ENCODE measurements at places on chromosomes 7 and 10.

GRCh38 chr10:89055159-89055558 is 64.6 kb downstream of the FAS start:
- DNase-seq, result no peak

- no peak for DNase-seq
Observed at GRCh38 chr7:31478721-31479120, 35.2 kb upstream of the ITPRID1 start.

DNA sequence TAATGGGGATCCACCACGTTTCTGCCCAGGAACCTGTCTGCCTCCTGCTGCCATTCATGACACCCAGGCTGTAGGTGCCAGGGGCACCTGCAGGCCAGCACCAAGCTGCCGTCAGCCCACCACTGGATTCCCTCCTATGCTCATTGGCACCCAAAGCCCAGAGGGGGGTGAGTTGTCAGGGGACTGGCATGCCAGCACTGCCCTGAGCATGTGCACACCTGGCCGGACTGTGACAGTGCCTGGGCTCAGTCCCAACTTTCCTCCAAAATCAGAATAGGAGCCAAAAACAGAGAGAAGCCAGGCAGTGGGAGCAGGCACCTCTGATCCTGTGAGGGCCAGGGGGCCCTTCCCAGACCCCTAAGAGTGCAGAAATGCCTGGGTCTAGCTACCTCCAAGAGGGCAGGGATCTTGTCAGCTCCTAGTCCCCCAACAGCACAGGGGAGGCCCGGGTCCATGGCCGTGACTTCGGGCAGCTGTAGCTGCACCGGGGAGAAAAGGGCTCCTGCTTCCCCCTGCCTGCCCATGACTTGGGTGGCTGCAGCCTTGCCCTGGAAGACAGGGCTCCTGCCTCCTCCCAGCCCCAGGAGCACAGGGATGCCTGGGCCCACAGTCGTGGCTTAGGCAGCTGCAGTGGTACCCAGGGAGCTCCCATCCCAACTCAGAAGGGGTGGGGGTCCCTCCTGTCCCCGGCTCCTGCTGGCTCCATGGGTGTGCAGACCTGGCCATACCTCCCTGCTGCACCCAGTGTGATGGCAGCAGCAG is 249.8 kb upstream of the DKK1 start:
- no peak for DNase-seq

- no peak for DNase-seq
Observed at GRCh38 chr10:6674291-6674690, 94.2 kb upstream of the PRKCQ start.

DNA sequence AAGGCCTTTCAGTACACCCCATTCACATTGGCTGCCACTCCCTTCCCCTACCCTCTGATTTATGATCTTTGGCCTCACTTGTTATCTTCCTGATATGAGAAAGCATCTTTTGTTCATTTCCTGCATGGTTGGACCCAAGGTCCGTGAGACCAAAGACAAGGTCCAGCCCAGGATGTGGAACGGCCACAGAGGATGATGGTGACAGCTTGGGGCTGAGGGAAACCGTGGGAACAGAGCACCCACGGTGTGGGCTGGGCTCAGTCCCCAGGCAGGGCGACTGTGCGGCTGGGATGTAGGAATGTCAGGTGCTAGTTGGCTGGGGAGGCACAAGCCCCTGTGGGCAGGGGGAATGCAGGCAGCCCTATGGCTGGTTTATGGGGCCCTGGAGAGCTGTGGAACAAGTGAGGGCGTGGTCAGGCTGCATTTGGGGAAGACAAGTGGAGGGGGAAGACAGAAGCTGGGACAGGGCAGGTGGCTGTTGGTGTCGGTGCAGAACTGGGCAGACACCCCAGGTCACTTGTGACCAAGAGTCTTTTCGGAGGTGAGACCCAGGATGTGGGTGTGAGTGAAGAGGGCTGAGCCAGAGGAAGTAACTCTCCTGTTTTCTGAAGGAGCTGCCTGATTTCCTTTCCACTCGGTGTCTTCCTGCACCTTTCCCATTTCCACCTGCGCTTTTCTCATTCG is 51.7 kb upstream of the IGFBP3 start:
- no peak for DNase-seq

DNA sequence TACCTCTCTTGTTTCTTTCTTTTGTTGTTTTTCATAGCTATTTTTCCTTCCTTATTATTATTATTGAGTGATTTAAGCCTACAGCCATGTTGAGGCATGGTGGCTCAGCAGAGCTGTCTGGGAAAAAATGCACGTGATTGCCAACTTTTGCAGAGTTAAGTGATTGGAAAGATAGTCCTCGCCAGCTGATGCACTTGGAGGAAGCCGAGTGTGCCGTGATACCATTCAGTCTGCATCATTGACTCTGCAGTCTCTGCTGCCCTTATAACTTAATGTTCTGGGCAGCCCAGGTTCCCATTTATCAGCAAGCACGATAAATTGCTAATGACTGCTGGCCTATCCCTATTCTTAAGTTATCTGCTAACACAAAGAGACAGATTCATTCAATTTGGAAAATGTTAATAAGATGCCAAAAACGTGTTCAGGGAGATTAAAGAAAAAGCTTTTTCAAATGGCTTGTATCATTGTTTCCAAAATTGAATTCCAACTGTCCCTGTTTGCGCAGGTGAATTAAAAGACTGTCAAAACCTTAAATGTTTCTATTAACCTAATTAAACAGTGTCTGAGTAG is 232.9 kb upstream of the NPY start:
- DNase-seq, result no peak

DNA sequence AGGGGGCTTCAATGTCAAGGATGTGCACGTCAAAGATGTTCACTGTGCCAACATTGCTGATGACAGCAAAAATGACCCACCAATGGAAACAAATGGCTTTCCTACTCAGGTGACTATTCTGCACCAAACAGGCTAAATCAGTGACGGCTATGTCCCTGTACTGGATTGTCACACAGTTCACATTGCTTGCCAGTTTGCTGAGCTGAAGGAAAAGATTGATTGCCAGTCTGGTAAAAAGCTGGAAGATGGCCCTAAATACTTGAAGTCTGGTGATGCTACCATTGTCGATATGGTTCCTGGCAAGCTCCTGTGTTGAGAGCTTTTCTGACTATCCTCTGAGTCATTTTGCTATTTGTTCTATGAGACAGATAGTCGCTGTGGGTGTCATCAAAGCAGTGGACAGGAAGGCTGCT is 202.2 kb upstream of the ETV1 start:
- no peak for DNase-seq

GRCh38 chr10:4781955-4782354 is 44.1 kb upstream of the AKR1E2 start:
- DNase-seq, result no peak

DNA sequence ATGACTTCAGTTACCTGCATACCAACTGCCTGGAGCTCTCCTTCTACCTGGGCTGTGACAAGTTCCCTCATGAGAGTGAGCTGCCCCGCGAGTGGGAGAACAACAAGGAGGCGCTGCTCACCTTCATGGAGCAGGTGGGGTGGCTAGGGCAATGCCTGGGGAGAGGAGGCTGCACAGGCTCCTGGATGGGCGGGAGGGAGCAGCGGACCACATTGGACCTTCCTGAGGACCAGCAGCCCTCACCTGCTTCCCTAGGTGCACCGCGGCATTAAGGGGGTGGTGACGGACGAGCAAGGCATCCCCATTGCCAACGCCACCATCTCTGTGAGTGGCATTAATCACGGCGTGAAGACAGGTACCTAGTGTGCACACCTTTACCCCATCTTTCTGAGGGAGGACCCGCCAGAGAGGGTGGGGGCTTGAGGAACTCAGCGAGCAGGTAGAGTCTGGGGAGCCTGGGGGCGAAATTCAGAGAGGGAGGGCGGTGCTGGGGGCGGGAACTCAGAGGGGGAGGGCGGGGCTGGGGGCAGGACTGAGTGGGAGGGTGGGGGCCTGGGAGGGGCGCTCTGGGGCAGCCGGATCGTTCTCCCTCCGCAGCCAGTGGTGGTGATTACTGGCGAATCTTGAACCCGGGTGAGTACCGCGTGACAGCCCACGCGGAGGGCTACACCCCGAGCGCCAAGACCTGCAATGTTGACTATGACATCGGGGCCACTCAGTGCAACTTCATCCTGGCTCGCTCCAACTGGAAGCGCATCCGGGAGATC is 9.0 kb downstream of the AEBP1 start:
- no peak for DNase-seq

GRCh38 chr10:58651742-58652141 is 139.1 kb downstream of the BICC1 start:
- DNase-seq, result no peak

- no peak for DNase-seq
Observed at GRCh38 chr10:124458473-124458872, 3.1 kb upstream of the LHPP start.

DNA sequence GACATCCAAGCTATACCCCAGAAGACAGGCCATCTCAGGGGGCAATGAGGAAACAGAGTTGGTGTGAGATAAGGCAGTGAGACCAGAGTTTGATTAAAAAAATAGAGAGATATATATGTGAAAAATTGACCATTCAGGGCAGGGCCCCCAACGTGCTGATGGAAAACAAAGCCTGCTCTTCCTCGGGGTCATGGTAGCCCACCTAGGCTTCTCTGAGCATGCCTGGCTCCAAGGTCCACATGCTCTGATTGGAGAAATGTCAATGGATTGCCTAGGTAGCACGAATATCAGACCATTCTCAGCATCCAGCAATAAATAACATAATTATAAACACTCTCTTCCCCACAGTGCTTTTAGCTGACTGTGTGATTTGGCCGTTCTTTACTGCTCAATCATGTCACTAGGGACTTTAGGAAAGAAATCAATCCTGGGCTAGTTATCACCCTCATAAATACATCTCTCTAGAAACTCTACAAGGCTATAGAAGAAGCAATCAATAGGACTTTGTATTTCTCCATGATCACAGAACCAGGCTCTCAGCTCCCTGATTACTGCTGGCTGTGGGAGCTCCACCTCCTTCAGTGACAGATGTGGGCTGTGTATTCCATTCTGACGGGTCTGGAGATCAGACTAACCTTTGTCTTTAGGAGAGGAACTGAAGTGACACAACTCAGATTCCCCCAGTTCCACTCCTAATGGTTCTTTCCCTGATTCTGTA is 766.4 kb downstream of the GRID1 start:
- DNase-seq, result no peak

GRCh38 chr10:91909117-91909677 is at the start of gene FGFBP3:
TSS of gene FGFBP3 (minus strand) at chr10:91909486. CDS start at chr10:91908969, 517 bp downstream.
- DNase-seq, result no peak

DNA sequence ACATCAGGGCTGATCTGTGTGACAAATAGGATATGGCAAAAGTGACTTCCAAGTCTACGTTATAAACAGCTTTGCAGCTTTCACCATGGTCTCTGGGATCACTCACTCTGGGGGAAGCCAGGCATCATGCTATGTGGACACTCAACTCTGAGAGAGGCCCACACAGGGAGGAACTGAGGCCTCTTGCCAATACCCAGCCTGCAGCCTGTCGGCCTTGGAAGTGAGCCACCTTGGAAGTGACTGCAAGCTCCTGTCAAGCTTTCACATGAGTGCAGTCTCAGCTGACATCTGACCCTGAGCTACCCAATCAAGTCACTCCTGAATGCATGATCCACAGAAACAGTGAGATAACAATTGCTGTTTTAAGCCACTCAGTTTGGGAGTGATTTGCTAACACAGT is 56.5 kb downstream of the MMRN2 start:
- no peak for DNase-seq
